Esophagus squamous epithelium (tissue), 5 donors: ENCODE measurements at places on chromosomes 1 and 21.

DNA sequence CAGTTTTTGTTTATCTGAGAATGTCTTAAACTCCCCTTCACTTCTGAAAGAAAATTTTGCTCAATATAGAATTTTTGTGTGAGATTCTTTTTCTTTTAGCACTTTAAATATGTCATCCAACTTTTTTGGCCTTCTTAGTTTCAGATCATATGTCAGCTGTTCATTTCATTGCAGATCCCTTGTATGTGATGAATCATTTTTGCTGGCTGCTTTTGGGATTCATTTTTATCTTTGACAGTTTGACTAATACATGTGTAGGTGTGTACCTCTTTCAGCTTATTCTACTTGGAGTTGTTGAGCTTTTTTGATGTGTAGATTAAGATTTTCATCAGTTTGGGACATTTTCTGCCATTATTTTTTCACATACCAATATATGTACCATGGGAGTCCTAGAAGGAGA is 156.8 kb downstream of the FASLG start:
- no peak for DNase-seq

DNA sequence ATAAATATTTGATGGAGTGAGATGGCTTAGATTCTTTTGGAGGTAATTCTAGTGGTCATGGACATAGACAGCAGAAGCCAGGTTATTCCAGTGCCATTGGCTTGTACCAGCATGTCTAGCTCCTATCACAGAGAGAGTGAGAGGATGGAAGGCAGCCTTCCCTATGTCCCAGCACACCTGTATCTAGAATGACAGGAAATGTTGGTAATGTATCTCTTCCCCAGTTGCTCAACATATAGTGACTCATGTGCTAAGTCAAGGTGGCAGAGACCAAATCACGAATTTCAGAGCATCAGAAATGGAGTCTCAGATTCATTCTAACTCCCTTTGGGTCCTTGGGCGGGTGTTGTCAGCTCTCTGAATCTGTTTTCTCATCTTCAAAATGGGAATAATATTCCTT is 28.4 kb downstream of the METTL13 start:
- DNase-seq, result no peak

- no peak for DNase-seq
Observed at GRCh38 chr1:192967211-192967877, 91.8 kb downstream of the UCHL5 start.

DNA sequence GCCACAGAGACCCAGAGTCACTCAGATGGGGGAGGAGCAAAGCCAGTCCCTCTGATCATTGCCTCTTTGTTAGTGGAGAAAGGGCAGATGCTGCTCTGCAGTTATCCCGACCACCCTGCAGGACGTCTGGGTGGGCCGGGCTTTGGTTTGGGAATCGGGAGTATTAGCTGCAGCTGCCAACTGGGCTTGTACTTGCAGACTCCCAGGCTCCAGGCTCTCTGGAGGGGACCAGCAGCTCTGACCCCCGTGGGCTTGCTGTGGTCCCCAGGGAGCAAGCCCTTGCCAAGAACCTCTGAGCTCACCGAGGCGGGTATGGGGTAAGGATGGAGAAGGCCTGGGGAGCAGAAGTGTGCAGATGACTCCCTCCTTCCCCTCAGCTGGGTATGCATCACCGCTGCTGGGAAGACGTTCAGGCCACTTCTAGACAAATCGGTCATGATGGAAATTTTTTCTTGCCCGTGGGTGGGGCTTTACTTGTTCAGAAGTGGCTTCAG is 21.6 kb downstream of the MAPKAPK2 start:
- DNase-seq, result no peak

GRCh38 chr1:178300352-178300699 is 196.4 kb downstream of the CLEC20A start:
- no peak for DNase-seq

GRCh38 chr1:168304865-168305264 is 24.2 kb downstream of the TBX19 start:
- no peak for DNase-seq

DNA sequence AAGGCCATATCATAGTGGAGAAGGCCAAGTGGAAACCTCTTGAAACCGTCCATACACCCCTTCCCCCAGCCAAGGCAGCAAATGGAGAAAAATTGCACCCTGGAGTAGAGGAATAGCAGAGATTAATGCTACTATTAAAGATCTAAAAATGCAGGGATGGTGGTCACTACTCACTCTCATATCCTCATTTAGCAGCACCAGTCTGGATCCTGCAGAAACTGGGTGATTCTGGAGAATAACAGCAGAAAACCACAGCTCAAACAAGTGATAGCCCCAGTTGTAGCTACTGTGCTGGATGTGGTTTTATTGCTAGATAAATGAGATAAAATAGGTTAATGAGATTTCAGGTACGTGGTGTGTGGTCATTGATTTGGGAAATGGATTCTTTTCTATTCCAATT is 30.3 kb downstream of the S1PR1 start:
- no peak for DNase-seq

GRCh38 chr1:229803626-229804217 is 177.7 kb downstream of the URB2 start:
- DNase-seq, result no peak

GRCh38 chr21:16437586-16437985 is 707.8 kb downstream of the USP25 start:
- DNase-seq, result no peak

DNA sequence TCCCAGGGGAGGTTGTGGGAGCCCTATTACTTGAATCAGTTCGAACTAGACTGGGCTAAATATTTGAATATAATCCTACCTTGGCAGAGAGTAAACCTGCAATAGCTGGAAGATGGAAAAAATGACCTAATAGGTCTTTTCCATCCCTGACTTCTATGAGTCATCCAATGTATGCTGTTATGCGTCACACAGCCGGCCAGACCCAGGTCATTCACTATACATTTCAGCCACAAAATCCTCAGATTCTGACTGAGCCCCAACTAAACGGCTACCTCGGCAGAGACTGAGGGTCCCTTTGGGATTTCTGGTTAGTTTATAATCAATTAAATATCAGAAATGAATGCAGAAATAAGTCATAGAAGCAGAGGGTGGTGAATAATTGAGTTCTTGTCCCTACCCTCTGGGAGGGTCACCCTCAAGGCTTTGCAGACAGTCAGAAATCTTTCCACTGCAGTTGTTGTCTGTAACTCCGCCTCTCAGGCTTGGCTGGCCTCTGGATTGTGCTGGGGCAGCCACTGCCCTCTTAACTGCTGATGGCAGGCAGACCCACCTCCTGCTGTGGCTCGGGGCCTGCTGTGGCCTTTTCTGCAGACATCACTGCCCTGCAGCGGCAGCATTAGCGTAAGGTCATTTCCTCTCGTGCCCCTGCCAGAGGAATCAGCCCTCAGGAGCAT is 240.5 kb downstream of the TGFB2 start:
- no peak for DNase-seq
